ENCODE measurements at places on chromosomes 1 and 21.

DNA sequence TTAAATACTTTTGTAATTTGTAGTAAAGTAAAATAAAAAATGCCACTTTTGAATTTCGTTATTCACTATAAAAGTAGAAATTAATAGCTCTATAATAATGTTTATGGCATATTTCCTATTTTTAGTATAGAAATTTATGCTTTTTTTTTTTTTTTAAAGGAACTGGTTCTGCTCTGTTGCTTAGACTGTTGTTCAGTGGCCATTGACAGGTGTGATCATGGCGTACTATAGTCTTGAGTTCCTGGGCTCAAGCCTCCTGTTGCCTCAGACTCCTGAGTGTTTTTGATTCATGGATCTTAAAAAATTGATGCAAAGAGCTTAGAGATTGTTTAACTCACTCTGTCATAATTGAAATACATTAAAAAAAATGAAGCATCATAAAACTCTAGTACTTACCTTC is 53.6 kb downstream of the RPS6KC1 start:
- DNase-seq, result no peak

GRCh38 chr1:216221260-216221700 is 202.0 kb downstream of the USH2A start:
- DNase-seq, result peak; percentile 41

DNA sequence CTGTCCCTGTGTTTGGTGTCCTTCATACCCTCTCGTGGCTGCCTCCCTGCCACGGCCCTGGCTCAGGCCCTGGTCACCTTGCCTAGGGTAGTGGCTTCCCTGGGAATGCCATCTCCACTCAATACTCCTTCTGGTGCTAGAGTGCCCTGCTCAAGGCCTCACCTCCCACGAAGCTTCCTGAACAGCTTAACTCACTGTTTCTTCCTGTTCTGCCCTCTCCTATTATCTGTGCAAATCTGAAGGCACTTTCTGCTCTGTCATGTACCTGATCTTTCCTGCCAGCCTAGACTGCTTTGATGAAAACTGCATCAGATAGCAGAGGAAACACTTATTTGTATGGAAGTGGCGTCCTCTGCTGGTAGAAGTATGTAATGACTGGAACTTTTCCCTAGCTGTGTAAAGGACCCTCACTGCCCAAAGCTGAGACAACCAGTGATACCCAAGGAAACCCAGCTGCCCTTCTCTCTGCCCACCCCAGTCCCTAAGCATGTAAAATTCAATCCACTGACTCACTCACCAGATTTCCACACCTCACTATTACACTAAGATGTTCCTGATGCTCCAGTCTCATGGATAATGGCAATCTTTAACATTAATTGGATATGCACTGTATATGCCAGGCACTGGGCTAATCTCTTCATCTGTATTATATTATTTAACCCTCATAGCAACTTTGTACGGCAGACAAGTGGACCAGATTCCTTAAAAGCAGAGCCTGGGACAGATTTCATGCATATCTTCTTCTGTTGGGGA is 36.2 kb upstream of the BTG2 start:
- no peak for DNase-seq

- DNase-seq, result no peak
Observed at GRCh38 chr1:43991200-43991475, 261 bp upstream of the CCDC24 start.

DNA sequence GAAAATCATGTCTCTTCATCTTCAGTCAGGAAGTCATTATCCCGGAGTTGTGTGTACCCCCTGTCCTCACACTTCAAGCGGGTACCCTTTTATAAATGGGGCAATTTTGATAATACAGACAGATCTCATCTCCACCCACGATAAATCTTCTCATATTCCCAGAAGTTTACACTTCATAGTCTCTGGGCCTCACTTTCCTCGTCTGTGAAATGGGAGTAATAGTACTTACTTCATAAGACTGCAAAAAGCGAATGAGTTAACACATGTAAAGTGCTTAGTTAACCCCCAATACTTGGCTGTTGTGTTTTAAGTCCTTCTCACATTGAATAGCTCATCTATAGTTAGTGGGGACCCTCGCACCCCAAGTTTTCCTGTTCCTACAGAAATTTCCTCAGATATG is 820 bp downstream of the NUP210L start:
- DNase-seq, result no peak

- DNase-seq, result no peak
Observed at GRCh38 chr1:227521782-227522181, 41.6 kb upstream of the ZNF678 start.

DNA sequence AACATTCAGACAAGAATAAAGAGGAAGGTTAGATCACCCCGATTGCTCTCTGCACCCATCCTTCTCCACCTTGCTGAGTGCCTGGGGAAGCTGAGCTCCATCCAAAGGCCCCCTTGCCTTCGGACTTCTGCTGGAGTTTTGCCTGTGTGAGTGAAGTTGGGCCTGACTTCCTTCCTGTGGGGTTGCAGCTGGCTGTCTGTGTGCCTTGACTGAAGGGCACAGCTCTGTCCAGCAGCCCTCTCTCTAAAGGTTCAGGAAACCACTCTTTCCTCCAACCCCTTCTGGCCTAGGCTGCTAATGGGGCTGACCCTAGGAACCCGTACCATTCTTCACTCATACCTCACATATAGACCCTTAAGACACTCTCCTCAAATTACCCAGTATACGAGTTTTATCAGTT is 173.4 kb upstream of the HMCN1 start:
- no peak for DNase-seq

- DNase-seq, result no peak
Observed at GRCh38 chr1:163959622-163960021, 599.4 kb upstream of the PBX1 start.

DNA sequence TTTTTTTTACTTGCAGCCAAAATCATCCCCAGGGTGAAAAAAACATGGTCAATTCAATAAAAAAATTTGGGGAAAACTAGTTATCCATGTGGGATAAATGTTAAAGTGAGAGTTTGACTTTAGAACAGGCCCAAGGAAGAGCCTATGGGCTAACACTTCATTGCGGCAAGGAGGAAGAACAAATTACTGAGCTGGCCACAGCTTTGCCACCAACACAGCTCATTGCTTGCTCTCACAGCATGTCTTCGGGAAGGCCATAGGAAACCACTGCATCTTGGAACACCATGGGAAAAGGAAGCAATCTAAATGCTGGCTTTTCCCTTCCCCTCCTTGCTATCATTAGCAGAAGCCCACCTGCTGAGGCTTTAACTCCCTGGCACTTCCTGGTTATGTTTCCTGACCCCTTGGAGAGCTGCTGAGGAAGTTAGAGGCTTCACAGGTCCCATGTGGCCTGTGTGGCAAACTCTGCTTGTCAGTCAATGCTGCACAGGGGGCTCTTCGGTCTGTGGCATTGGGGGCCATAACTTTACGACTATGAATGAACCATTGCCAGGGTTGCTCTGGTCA is 86.0 kb downstream of the SLC25A24 start:
- DNase-seq, result no peak

GRCh38 chr1:166089804-166090203 is 77.0 kb downstream of the FAM78B start:
- no peak for DNase-seq

GRCh38 chr1:7322912-7323311 is 448.2 kb upstream of the VAMP3 start:
- no peak for DNase-seq

DNA sequence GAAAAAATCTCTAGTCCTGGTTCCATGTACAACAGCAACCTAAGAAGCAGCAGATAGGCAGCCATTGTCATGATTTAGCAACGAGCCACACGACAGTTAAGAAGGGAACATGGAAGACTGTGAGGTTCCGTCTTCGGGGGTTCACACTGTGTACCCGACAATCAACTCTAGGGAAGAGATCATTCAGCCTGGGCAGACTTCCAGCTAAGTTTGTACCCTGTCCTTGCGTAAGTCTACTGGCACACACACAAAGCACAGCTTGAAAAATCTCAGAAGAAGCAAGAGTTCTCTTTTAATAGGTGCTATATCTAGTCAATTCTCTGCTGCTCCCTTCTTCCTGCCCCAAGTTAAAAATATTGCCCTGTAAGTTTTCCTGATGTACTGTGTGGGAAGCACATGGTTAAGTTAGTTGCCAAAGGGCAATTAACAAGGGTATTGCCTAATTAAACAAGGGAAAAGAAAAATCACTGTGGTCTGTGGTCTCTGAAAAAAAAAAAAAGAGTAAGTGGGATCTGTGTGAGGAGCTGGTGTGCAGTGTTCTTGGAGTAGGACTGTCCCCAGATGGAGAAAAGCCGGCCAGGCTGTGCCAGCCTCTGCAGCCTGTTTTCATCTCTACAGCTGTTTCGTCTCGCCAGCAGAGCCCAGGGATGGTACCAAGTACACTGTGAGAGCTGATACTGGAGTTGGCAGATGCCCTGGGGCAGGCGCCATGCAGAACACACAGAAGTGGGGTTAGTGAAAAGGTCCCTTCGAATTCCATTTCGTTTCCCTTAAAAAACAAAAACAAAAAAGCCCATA is 6.4 kb upstream of the MYBPHL start:
- no peak for DNase-seq

DNA sequence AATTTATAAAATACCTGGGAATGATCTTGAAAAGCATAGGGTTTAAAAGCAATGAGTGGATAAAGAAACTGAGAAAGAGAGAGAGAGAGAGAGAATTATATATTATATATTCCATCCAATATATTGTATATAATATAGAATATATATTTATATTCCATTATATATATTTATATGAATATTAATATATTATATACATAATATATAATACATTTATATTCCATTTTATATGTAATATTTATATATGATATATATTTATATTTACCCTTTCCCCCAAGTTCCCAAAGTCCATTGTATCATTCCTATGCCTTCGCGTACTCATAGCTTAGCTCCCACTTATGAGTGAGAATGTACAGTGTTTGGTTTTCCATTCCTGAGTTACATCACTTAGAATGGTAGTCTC is 69.9 kb upstream of the SLC35F3 start:
- DNase-seq, result no peak

- DNase-seq, result no peak
Observed at GRCh38 chr1:196209983-196210382, 398.3 kb downstream of the KCNT2 start.

- DNase-seq, result no peak
Observed at GRCh38 chr1:5967351-5968160, 24.7 kb downstream of the NPHP4 start.

DNA sequence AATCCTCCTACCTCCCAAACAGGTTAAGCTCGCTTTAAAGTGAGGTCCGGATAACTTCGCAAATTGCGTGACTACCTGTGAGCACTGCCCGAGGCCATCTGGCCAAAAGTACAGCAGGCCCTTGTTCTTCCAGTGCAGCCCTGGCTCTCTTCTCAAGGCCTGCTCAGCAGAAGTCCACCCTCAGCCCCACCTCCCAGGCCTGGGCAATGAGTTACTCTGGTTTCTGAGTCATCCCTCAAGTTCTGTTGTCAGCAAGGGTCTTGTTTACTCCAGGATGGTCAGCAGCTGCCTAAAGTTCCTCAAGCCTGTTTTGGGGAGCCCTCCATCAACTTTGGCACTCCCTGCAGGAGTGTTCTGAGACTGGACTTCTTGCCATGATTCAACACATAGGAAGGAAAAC is 101.7 kb downstream of the BCAR3 start:
- DNase-seq, result no peak

GRCh38 chr21:33815143-33815707 is 100.4 kb downstream of the ATP5PO start:
- no peak for DNase-seq

DNA sequence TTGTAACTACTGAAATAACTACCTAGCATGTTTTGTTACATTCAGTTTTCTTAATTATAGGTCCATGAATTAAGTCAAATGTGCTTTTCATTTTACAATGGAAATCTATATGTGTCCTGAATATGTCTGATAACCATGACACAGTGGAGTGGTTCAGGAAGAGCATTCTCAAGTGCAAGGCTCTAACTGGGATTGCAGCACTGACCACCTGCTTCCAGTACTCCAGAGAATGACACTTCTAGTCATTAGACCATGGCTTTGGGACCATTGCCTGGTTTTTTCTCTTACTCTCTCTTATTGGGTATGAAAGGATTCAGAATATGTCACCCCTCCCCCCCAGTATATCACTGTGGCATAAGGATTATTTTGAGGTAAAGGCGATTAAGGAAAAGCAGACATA is 204.9 kb upstream of the CACYBP start:
- DNase-seq, result no peak

DNA sequence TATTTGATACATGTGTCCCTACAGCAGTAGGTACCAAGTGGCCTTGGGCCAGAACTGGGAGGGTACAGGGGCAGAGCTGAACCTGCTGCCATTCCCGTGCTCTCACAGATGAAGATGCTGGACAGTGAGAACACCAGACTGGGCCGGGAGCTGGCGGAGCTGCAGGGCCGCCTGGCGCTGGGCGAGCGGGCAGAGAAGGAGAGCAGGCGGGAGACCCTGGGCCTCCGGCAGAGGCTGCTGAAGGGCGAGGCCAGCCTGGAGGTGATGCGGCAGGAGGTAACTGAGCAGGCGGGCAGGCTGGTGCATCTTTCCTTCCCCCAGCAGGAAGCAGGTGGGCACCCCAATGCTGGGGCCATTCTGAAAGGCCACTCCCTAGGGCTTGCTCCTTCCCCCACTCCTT is 21.9 kb downstream of the MFAP2 start:
- no peak for DNase-seq

DNA sequence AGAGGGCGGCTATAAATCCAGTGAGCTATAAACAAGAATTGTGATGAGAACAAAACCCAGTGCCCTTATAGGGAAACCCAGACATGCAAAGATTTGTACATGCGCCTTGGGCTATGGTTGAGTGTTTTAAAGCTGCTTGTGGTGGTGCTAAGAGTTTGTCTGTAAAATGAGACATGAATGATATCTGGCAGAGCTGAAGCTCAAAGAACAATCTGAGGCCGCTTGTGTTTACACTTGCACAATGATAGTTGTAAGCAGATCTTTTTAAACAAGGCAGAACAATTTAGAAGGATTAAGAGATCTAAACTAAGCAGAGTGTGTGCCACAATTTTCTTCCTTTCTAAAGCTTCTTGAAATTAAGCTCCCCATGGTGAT is 80.4 kb upstream of the ADAMTS5 start:
- DNase-seq, result no peak

- no peak for DNase-seq
Observed at GRCh38 chr1:116460783-116461376, 87.8 kb downstream of the ATP1A1 start.

DNA sequence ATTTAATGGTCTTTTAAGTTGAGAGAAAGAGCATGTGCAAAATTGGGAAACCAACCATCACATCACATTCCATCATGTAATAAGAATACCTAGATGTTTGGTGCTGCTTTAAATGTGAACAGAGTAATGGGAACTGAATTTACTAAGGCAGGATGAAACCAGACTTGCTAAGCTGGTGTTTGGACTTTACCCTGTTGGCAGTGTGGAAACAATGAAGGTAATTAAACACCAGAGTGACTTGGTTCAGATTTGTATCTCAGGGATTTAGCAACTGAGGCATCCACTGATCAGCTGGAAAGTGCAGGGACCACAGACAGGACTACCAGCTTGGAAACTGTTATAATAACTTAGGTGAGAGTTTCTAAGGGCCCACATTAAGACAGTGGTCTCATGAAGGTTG is 263.4 kb downstream of the OLFM3 start:
- DNase-seq, result no peak

GRCh38 chr1:231274119-231274825 is 33.3 kb downstream of the GNPAT start:
- no peak for DNase-seq
